Right kidney (tissue), 9 donors: ENCODE measurements at places on chromosomes 1 and 21.

DNA sequence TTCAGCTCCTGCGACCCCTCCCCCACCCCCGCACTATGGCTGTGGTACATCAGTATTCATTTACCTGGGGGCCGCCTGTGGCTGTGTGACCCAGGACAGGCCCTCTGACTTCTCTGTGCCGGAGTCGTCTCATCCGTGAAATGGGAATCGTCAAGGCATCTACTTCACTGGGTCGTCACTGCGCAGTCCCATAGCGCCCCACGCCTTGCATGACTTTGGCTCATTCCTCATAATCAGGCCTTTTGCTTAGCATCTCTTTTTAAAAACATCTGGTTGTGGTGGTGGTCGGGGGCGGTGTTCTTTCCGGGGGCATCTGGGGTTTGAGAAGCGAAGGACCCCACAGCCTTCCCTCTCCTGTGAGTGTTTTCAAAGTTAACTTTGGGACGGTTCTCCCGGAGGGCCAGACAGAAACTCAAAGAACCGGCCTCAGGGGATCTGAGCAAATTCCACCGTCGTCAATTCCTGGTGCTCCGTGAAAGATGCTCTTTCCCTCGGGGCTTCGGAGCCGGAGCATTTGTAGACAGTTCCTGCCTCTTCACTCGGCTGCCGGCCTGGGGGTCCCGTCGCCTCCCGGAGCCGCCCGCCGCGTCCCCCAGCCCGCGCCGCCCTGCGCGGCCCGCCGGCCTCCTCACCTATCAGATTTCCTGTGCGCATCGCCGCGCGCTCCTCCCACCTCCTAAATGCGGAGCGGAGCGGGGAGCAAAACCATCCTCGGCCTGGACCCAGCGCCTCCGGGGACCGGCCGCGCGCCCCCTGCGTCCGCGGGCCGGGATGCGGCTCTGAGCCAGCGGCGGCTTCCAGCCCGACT is at the start of gene B3GALT5:
TSS of gene B3GALT5 (plus strand) at position 708 of the 808 bp plus-strand sequence. CDS start 47,620 bp downstream, outside the sequence.
- DNase-seq: peak; percentile 56

- no peak for DNase-seq
These were observed 179.0 kb downstream of the PTPRU start for GRCh38 chr1:29415156-29415830.

DNA sequence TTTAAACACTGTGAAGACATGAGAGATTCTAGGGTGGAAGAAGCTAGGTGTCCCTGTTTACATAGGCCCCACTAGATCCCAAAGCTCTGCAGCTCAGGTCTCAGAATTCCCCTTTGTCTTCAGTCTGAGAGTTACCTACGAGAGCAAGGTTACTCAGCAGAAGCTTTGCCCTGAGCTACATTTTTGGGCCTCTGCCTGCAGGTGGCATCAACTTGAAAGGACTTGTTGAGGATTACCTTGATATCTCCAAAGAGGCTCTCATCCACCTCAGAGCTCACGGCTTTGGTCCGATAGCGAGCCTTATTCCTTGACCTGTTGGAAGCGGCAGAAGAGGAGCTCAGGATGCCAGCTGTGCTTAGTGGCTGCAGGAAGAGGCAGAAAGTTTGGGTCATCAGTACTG is 7.0 kb downstream of the CFAP45 start:
- DNase-seq: no peak

GRCh38 chr1:73781251-73781650 is 416.7 kb downstream of the LRRIQ3 start:
- no peak for DNase-seq

GRCh38 chr21:40923407-40923806 is 76.4 kb upstream of the DSCAM start:
- DNase-seq: no peak

- DNase-seq: no peak
These were observed 90.0 kb upstream of the CAMK1G start for GRCh38 chr1:209493559-209493958.

DNA sequence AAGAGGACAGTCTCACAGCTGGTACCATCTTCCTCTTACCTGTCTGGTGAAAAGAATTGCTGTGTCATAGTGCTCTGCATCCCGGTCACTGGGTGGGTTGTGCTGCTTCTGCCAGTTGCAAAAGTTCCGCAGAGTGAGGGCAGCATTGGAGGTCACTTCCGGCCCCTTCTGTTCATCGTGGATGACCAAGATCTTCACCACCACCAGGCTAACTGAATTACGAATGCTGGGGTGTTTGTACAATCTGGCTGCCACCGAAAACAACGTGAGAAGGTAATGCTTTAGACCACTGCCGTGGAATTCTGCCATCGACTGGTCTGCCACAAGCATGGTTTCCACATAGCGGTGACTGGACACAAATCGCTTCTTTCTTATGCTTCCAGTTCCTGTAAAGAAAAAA is 2.9 kb downstream of the ADAMTS1 start:
- DNase-seq: no peak

- DNase-seq: no peak
These were observed 113.9 kb upstream of the DPT start for GRCh38 chr1:168842916-168843315.

DNA sequence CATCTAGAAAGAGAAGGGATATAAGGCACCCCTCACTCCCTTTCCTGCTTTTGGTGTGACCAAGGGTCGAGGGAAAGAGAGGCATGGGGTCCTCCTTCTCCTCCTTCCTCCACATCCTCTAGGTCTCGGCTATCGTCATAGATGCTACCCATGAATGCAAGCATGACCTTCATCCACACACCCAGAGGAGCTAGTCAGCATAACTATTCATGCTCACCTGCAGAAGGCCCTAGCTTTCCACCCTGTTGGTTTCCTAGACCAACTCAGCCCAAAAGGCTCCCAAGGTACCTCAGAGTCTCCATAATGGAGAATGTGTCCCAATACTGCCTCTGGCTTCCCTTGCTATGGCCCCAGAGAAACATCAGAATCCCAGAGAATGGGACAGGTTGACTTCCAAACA is 33.2 kb downstream of the MSTO1 start:
- no peak for DNase-seq

GRCh38 chr1:244029124-244029523 is 22.0 kb upstream of the ZBTB18 start:
- DNase-seq: no peak

DNA sequence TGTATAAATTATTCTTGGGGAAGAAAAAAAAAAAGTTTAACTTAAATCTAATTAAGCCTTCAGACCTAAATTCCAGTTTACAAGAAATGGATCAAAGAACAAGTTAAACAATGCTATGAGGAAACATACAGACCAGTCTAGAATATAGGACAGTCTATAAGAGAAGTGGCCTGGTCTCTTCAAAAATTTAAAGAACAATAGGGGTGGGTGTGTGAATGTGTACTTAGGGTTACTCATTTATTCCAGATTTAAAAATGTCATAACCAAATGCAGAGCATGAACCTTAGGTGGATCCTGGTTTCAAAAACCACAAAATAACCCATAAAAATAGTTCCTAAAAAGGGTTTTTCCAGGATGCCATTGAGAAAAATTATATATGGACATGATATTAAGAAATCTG is 21.8 kb upstream of the SYNJ1 start:
- DNase-seq: no peak
